ENCODE measurements at places on chromosomes 6 and 20.
A peak's percentile ranks its signal among the peaks of the same experiment; 100 is the strongest.

DNA sequence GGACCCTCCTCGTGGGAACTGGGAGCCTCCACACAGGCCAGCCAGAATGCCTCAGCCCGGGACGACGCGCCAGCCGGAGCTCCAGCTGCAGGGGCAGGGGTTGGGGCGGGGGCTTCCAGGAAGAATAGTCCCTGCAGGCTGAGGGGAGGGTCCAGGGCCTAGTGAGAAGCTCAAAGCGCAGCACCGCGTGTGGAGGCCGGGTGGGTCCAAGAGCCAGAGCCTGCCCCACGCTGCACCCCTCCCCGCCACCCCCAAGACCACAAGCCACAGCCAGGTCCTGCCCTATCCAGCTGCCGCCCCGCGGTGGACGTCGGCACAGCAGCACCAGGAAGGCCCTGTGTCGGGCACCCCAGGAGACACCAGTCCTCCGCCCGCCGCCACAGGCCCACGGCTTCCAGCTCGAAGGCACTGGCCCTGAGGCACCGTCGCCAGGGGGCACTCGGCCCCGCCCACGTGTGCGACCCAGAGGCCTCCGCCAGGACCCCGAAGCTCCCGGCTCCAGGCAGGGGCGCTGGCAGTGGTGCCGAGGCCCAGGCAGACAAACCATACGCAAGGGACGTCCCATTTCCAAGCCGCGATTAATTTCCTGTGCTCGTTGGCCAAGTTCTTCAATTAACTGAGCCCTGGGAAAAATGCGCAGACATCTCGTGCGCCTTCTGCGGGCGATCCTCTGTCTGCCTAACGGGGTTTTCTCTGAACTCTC is 19.5 kb downstream of the KCNQ2 start:
- DNase-seq = no peak

GRCh38 chr20:44632103-44632752 is 19.3 kb downstream of the ADA start:
- no peak for DNase-seq

- no peak for DNase-seq
Measured at GRCh38 chr20:24968278-24968800, 19.3 kb downstream of the CST7 start.

DNA sequence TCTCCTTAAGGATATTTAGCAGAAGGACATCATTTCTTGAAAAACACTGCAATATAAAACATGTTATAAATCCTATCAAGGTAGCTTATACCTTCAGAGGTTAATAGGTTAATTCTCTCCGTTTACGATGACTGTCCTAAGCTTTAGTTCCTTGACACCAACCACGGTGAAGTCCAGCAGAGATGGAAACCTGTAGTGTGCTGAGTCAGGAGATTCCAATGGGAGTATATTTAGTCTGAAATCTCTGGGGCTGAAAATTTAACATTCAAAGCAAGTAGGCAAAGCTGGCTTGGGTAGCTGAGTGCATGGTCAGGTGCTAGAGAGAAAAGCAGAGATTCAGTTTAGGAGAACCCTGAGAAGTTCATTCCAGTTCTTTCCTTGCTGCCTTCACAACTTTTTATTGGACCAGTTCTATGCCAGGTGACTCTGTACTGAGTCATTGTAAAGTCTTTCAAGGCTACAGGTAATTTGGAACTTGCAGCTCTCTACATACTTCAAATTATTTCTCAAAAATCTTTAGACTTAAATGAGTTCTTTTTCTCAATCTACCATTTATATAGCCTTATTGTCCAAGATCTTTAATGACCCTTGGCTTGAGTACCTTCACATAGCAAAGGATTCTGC is 1009.4 kb upstream of the FLRT3 start:
- DNase-seq = no peak

DNA sequence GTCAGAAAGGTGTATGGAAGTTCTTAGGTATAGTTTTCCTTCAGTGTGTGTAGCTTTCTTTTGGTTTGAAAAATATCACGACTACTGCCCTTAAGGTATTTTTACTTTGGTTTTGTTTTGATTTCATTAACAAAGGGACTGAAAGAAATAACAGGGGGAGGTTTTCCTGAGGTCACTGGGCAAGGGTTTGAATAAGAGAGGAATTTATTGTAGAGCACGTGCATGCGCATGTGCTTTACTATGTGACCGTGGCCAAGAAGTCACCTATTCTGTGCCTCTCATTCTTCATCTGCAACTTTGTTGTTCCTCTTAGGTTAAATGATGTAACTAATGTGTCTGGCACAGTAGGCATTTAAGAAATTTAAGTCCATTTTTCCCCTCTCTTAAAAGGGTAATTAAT is 4.1 kb upstream of the MAN1A1 start:
- no peak for DNase-seq

GRCh38 chr6:21166754-21167153 is 426.8 kb upstream of the SOX4 start:
- no peak for DNase-seq

- no peak for DNase-seq
Measured at GRCh38 chr6:110486756-110487155, 10.3 kb upstream of the SLC22A16 start.

- DNase-seq = peak; percentile 18
Measured at GRCh38 chr6:142331601-142332000, 29.8 kb downstream of the ADGRG6 start.

- peak; percentile 60 for DNase-seq
Measured at GRCh38 chr6:85065831-85066230, 301.4 kb upstream of the TBX18 start.

DNA sequence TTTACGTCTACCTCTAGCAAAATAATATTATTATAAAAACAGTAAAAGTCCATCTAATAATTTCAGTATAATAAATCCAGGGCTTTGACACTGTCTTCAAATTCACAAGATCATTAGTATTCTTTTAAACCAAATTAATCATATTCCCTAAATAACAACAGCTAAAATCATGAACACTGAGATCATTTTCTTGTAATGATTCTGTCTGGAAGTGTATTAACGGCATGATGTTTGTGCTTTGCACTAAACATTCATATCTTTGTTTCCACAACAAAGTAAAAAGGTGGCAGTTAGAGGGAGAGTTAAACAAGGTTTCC is 18.8 kb downstream of the HIVEP2 start:
- DNase-seq = no peak

- DNase-seq = no peak
Measured at GRCh38 chr6:44262467-44263353, 2.6 kb downstream of the NFKBIE start.

DNA sequence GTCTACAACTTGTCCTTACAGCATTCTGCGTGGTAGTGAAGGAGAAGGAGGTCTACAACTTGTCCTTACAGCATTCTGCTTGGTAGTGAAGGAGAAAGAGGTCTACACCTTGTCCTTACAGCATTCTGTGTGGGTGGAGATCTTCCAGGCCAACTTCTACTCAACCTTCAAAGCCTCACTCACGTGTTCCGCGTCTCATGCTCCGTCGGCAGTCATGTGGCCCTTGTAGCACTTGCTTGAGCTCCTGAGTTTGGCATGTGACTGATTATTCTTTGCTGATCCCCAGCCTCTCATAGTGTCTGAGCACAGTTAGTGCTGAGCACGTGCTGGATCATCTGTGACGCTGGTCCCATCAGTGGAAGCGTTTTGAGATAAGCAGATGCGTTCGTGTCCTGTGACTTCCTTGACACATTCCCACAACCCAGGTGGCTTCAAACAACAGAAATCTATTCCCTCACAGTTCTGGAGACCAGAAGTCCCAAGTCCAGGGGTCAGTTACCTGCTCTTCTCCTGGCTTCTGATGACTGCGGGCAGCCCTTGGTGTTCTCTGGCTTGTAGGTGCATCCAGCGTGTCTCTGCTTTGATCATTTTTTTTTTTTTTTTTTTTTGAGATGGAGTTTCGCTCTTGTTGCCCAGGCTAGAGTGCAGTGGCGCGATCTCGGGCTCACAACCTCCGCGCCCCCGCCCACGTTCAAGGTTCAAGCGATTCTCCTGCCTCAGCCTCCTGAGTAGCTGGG is 2.6 kb downstream of the SS18L1 start:
- DNase-seq = no peak

DNA sequence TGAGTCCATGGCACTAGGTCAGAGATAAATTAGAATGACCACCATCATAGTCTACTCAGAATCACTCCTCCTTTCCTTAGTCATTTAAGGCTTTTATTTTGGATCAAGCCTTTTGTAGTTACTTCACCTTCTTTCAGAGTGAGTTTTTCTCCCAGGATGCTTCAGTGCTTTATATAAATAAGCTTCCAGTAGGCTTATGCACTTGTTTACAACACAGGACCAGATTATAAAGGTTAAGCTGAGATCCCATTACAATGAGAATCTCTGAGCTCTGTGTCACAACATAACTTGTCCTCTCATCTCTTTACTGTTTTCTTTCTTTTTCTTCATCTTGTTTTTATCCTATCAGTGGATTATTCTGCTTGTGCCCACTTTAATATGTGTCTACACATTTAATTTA is 47.9 kb downstream of the CEP57L1 start:
- no peak for DNase-seq

GRCh38 chr20:3687655-3688054 is 5.8 kb upstream of the ADAM33 start:
- DNase-seq = peak; percentile 59

- DNase-seq = no peak
Measured at GRCh38 chr6:150361876-150362275, 6.9 kb upstream of the IYD start.

- DNase-seq = no peak
Measured at GRCh38 chr20:47708953-47709833, 76.1 kb downstream of the SULF2 start.

GRCh38 chr6:40196135-40196518 is 261.9 kb upstream of the MOCS1 start:
- no peak for DNase-seq

- DNase-seq = no peak
Measured at GRCh38 chr6:98787961-98788360, 46.4 kb upstream of the POU3F2 start.

GRCh38 chr6:65876668-65877067 is 169.6 kb upstream of the EYS start:
- DNase-seq = no peak

DNA sequence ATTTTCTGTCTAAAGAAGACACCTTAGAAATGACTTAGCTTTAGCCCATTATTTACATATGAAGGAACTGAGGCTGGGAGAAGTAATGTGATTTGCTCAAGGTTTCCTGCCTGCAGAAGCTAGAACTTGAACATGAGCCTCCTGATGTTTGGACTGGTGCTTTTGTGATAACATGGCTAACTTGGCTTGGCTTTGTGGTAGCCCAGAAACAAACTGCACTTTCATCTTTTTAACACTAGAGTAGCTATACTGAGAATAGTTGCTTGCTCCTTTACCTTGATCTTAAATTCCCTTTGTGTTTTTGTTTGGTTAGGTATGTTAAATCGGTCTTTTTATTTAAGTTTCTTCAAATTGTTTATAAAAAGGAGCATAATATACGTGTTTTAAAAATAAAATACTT is 163.5 kb upstream of the MANEA start:
- DNase-seq = no peak

- DNase-seq = peak; percentile 51
Measured at GRCh38 chr6:155352811-155353210, 38.5 kb upstream of the TFB1M start.

DNA sequence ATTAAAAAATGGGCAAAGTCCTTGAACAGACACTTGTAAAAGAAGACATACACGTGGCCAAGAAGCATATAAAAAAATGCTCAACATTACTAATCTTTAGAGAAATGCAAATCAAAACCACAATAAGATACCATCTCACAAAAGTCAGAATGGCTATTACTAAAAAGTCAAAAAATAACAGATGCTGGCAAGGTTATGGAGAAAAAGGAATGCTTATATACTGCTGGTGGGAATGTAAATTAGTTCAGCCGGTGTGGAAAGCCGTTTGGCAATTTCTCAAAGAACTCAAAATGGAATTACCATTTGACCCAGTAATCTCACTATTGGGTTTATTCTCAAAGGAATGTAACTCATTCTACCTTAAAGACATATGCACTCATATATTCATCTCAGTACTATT is 166.6 kb downstream of the KHDC1L start:
- peak; percentile 70 for DNase-seq

GRCh38 chr20:25532015-25532751 is 53.1 kb downstream of the NINL start:
- DNase-seq = no peak

DNA sequence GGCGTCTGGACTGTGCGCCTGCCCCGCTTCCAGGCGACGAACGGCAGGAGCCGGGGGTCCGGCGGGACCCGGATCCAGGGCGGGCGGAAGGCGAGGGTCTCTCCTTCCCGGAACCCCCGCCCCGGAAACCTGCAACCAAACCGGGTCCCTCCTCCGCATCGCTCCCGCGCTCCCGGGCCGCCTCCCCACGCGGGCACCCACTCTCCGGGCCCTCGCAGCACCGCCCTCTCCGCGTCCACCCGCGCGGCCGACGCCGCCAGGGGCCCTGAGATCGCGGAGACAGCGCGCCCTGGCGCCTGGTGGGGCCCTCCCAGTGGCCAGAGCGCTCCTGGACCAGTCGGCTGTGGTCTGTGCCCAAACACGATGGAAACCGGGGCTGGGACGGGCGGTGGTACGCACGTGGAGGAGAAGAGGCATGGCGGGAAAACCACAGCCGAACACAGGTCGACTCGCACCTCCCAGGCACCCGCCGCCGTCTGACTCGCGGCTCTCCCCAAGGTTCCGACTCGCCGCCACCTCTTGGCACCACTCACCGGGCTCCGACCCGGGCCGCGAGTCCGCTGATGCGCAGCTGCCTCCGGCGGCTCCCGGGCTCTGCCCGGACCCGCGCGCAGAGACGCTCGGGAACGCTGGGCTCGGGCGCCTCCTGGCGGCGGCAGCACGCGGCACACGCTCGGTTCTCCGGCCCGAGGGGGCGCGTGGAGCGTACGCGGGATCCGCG is 7.9 kb downstream of the NKX2-2 start:
- DNase-seq = peak; percentile 42

DNA sequence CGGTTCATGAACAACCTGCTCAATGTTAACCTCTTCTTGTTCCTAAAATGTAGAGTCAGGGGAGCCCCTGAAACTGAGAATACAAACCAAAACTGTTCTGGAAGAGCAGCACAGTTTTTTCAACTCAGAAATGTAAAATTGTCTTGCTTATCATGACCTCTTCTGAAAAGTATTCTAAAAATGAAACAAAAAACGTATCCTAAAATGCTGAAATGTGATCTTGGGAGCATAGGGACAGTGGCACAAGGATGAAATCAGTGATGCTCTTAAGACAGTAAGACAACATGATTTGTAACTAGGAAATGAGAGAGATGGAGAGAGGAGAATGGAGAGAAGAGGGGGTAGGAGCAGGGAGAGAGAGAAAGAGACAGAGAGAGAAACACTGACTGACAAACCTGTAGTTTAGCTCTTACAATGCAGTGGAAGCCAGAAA is 27.5 kb downstream of the NCOA7 start:
- peak; percentile 9 for DNase-seq
